T-helper 9 cell (primary cell): ENCODE measurements at places on chromosomes 13 and 19.
A peak's percentile ranks its signal among the peaks of the same experiment; 100 is the strongest.

DNA sequence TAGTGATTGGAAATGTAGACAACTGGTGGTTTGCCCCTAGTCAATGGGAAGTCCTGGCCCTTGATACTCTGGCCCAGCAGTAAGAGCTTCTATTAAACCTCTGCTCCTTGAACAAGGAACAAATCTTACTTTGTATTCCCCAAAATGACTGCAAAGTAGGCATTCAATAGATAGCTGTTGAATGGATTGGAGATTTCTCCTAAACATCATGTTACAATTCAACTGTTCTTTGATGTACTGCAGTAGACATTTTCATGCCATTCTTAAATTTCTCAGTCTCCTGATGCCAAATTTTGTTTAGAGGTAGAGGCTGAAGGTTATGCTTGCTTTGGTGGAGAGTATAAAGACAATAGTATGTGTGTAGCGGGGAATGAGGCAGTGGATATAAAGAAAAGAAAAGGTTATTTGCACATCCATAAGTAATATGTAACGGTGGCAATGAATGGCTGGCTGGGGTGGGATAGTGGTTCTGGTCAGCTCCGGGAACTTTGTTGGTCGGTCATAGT is 12.8 kb downstream of the MIR17HG start:
- no peak for DNase-seq

DNA sequence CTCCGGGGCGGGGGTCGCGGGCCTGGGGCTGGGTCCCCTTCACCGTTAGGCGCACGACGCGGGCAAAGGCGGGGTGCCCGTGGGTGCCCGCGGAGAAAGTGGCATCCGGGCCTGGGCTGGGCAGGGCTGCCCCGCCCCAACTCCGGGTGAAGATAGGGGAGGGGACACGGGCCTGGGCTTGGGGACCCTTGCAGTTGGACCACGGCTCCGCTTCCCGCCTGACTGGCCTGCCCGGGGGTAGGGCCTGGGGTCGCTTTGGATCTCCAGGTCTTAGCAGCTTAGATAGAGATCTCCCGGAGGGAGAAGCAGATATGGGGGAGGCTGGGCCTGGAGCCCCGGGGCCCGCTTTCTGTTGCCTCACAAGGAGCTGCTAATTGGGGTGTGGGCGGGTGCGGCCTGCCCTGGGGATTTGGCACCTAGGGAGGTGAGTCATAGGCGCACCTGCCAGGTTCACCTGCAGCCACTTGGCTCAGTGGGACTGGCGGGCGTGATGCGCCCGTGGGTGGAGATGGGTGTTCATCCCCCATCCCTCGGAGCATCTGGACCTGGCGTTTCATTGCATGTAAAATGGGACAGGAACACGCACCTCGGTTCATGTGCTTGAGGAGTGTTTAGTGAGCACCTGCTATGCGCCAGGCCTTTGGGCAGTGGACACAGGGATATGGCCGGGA is 585 bp downstream of the MAP1S start:
- DNase-seq = peak; percentile 12

DNA sequence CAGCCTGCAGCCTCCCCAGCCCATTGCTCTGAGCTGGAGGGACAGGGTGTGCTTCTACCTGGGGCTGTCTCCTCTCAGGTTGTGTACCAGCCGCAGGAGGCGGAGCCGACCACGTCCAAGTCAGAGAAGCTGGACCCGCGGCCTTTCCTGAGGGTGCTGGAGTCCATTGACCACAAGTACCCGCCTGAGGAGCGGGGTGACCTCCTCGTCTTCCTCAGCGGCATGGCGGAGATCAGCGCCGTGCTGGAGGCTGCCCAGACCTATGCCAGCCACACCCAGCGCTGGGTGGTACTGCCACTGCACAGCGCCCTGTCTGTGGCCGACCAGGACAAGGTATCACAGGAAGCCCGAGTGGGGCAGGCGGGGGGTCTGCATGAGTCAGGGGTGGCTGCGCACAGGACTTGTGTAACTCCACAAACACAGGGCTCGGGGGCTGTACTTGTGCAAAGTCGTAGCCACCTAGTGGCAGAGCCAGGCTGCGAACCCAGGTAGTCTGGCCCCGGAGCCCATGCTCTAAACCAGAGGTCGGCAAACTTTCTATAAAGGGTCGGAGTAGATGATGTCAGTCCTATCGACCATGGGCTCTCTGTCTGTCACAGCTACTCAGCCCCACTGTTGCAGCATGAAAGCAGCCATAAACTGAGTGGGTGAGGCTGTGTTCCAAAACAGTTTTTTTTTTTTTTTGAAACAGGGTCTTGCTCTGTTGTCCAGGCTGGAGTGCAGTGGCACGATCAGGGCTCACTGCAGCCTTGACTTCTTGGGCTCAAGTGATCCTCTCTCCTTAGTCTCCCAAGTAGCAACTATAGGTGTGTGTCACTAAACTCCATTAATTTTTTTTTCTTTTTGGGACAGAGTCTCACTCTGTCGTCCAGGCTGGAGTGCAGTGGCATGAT is 8.9 kb downstream of the DHX34 start:
- no peak for DNase-seq

DNA sequence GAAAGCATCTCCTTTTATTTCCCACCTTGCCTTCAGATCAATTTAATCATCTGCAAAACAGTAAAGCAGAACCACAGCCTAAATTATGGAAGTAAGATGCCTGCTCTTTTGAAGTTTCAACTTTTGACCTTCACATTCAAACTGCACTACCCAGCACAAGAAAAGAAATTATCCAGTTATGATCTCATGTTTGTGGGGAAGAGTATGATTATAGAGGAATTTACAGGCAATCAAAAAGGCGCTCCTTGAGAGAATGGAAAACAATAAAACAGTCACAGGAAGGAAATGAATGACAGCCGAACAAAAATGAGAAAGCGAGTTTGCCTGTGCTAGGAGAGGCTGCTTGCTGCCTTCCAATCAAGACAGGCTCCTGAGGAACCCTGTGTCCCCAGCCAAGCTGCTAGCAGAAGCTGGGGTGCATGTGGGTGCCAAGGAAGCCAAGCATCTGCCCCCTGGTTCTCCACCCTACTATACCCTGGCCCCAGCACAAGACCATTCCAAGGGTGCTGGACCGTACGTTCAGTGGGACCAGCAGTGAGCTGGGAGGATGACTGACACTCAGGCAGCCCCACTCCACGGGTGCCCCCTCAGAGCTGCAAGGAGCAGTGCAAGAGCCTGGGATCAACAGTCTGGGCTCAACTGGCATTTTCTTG is 47.8 kb downstream of the PEPD start:
- no peak for DNase-seq

GRCh38 chr19:30469774-30470173 is 97.6 kb downstream of the ZNF536 start:
- no peak for DNase-seq

DNA sequence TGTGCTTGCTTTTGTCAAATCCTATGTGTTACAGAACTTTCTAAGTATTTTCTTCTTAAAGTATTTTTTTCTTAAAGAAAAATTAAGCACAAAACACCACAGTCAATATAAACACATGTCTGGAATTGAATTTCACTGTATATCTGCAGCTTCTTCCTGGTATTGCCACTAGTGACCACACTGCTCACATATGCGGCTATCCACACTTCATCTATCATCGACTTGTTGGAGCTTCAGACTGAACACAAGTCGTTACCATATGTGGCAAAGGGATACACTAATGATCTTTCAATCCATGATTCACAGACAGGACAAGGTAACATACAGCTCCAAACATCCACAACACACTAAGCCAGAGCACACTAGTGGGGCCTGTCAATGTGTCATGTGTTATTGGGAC is 498.4 kb upstream of the ARGLU1 start:
- DNase-seq = no peak

GRCh38 chr13:99796175-99796819 is 175.3 kb downstream of the ZIC5 start:
- no peak for DNase-seq

- no peak for DNase-seq
These were observed 188.5 kb downstream of the LACC1 start for GRCh38 chr13:44068169-44068568.

DNA sequence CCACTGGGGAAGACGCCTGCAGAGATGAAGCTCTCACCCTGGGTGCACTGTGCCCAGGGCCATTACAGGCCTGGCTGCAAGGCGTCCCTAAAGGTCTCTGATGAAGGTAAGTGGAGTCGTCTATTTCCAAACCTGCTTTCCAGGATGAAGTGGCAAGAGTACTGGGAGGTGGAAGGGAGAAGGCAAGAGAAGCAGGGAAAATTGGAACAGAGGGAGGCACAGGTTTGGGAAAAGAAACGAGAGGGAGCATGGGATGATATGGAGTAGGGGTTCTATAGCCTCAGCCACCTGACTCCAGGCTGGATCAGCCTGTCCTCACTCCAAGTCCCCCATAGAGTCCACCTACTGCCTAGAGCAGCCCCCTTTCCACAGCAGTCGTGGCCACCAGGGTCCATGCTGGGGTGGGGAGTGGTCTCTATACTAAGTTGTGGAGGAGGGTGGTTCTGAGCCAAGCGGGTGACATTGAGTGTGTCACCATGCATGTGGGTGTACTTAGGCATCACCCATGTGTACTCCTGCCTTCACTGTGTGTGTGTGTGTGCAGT is at the start of gene OR10H5:
Gene OR10H5, plus strand, starts transcription at position 51 of the 545 bp plus-strand sequence. CDS start 6,388 bp downstream, outside the sequence.
- no peak for DNase-seq
